ENCODE measurements at places on chromosomes 12 and 14. TPM values are rescaled to one million over a fixed set of nuclear protein-coding genes. Genes with fewer than 3 reads are reported as not detected.
A peak's percentile ranks its signal among the peaks of the same experiment; 100 is the strongest.

The TMEM52B gene
- total RNA-seq = not detected

The LBHD2 gene
- total RNA-seq = not detected

- no peaks in the 10 kb centered on the region for H3K27me3 ChIP-seq
- H3K4me1 ChIP-seq = no peaks in the 10 kb centered on the region
- H3K27ac ChIP-seq = no peak overlapping the region
Measured at GRCh38 chr12:69000540-69001243, 67.7 kb upstream of the CPM start.

DNA sequence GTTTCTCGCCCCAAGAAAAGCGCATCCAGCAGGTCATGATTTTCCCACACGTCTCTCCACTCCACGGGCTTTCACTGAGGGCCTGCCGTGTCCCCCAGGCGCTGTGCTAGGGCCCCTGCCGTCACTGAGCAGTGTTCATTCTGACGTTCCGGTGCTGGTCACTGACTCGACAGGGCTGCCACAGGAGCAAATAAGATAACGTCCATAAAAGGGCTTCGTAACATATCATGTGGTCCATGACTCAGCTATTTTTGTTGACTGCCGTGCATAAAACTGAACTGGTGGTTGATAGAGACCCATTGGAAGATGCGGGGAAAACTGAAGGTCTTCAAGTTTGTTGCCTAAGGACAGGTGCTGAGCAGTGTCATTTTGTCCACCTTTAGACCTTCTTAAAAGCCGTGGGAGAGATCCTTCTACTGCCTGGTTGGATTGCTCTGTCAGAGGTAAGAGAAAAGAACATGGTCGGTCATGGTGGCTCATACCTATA, 46.3 kb downstream of the ADGRD1 start:
- peaks cover 20% of the 10 kb centered on the region for H3K36me3 ChIP-seq
- no peak overlapping the region for H3K27ac ChIP-seq
- H3K4me1 ChIP-seq = no peaks in the 10 kb centered on the region
- H3K27me3 ChIP-seq = no peaks in the 10 kb centered on the region

DNA sequence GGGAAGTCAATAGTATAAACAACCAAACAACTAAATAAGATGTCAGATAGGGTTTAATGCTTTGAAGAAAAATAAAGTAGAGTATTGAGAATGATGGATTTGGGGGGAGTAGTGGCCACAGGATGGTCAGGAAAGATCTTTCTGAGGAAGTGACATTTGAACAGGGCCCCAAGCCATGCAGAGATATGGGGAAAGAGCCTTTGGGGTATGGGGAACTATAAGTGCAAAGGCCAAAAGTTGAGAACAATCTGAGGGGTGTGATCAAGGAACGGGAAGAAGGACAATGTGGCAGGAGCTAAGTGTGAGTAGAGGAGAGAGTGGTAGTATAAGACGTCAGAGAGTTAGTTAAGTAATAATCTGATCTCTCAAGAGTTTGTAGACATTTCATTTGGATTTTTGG, 1.3 kb downstream of the MRPS35 start:
- H3K36me3 ChIP-seq = peaks cover 17% of the 10 kb centered on the region
- DNase-seq = no peak

DNA sequence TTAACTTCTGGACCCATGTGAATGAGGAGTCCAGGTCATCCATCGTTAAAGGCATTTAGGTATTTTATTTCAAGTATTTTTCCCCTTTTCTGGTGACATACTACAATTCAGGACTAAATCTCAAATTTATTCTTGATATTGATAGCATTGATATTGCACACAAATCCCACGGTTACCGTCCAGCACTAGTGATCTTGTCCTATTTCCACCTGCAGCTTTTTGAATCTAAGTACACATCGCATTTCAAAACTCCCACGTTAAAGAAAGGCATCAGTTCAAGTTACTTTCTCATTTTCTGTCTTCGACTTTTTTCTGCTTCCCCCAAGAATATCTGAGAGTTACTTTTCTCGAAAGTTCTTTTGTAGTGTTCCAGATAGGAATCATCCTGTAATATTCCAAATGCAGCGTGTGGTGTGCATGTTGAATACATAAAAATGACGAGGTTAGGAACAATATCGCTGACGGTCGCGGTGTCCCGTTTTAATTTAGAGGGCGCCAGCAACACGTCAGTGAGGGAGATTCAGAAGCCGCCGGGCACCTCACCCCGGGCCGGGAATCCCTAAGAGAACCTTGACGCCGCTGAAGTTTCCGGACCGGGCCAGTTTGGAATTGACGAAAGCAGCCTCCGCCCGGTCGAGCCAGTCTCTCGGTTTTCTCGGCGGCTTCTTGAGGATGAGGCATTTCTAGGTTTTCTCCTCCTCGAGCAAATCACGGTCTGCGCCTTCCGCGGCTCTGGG, 569 bp upstream of the RGS6 start:
- H3K27me3 ChIP-seq = peaks cover 18% of the 10 kb centered on the region
- peaks cover 15% of the 10 kb centered on the region for H3K4me1 ChIP-seq
- peak overlapping the region; percentile 48 for H3K4me3 ChIP-seq

GRCh38 chr14:45811155-45811554, 558.2 kb upstream of the MIS18BP1 start:
- H3K36me3 ChIP-seq = no peaks in the 10 kb centered on the region
- DNase-seq = no peak
- no peak overlapping the region for H3K27ac ChIP-seq
- no peak overlapping the region for H3K4me3 ChIP-seq
- no peaks in the 10 kb centered on the region for H3K27me3 ChIP-seq

- H3K4me1 ChIP-seq = peaks cover 7% of the 10 kb centered on the region
- no peak overlapping the region for H3K27ac ChIP-seq
- no peaks in the 10 kb centered on the region for H3K27me3 ChIP-seq
Measured at GRCh38 chr14:55446127-55446736, 5.8 kb upstream of the TBPL2 start.

- H3K4me1 ChIP-seq = no peaks in the 10 kb centered on the region
- no peaks in the 10 kb centered on the region for H3K27me3 ChIP-seq
- no peaks in the 10 kb centered on the region for H3K36me3 ChIP-seq
- no peak overlapping the region for H3K27ac ChIP-seq
Measured at GRCh38 chr12:130846369-130846768, 7.3 kb upstream of the STX2 start.

- peaks cover 22% of the 10 kb centered on the region for H3K27me3 ChIP-seq
Measured at GRCh38 chr14:25134184-25134583, 84.2 kb upstream of the STXBP6 start.

The AP4S1 gene
- 5.0 TPM for total RNA-seq

- no peaks in the 10 kb centered on the region for H3K27me3 ChIP-seq
- H3K4me1 ChIP-seq = peaks cover 12% of the 10 kb centered on the region
- H3K36me3 ChIP-seq = no peaks in the 10 kb centered on the region
- peak overlapping the region; percentile 41 for H3K4me3 ChIP-seq
Measured at GRCh38 chr12:46126050-46126727, 135.8 kb upstream of the SCAF11 start.

The SCNN1A gene
- 2.1 TPM for total RNA-seq

GRCh38 chr12:76284816-76285750, 63.1 kb downstream of the BBS10 start:
- no peak overlapping the region for H3K4me3 ChIP-seq
- H3K27ac ChIP-seq = no peak overlapping the region
- no peaks in the 10 kb centered on the region for H3K36me3 ChIP-seq
- no peaks in the 10 kb centered on the region for H3K4me1 ChIP-seq

DNA sequence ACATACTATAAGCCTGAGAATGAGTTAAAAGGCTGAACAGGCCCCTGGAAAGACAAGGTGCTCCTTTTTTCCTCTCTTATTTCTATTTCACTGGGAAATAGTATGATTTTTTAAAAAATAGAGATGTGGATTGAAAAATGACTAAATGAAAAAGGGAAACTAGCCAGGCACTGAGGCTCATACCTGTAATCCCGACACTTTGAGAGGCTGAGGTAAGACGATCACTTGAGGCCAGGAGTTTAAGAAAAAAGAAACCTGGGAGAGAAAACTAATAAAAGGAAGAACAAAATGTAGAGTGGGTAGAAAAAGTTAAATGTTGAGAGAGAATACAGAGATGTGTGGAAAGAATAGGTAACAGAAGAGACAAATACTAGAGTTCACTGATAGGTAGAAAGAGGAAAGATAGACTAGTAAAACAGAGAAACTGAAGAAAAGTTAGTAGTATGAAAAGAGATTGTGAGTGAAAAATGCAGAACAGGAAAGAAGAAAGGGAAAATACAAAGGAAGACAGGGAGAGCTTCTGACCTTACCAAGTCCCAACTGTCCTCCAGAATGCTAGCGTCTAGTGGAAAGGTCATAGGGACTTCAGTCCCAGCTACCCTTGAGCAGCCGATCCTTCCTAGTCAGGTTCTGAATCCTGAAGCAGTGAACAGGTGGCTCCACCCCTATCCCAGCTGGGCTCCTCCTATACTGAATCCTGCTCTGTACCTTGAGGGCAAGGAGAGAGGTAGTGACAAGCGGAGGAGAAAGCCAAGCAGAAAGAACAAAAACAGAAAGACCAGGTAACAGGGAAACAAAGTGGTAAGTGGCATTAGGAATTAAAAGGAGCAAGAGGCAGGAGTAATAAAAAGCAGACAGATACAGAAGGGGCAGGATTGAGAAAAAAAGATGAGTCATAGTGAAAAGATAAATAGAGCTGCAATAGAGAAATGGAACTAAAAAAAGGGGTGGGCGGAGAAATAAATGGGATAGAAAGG, 7.3 kb downstream of the TMEM116 start:
- H3K36me3 ChIP-seq = no peaks in the 10 kb centered on the region
- DNase-seq = no peak
- H3K27me3 ChIP-seq = no peaks in the 10 kb centered on the region
- no peak overlapping the region for H3K4me3 ChIP-seq

DNA sequence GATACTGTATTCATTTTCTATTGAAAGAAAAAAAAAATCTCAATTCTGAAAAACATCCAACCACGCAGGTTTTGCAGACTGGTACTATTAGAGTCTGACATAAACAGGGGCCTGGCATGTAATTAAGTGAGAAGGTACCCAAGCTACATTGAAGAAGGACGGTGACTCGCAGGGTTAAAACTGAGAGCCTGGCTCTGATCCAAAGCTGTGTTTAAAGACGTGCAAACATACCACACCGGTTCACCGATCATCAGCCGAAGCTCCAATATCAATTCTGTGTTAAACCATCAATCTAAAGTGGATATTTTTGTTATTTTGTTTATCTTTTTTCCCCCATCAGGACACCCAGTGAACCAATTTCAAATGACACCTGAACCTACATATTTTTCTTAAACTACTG, 108.1 kb upstream of the DIO3 start:
- H3K27me3 ChIP-seq = no peaks in the 10 kb centered on the region
- H3K4me1 ChIP-seq = peaks cover 2% of the 10 kb centered on the region
- no peaks in the 10 kb centered on the region for H3K36me3 ChIP-seq
- no peak overlapping the region for H3K4me3 ChIP-seq

DNA sequence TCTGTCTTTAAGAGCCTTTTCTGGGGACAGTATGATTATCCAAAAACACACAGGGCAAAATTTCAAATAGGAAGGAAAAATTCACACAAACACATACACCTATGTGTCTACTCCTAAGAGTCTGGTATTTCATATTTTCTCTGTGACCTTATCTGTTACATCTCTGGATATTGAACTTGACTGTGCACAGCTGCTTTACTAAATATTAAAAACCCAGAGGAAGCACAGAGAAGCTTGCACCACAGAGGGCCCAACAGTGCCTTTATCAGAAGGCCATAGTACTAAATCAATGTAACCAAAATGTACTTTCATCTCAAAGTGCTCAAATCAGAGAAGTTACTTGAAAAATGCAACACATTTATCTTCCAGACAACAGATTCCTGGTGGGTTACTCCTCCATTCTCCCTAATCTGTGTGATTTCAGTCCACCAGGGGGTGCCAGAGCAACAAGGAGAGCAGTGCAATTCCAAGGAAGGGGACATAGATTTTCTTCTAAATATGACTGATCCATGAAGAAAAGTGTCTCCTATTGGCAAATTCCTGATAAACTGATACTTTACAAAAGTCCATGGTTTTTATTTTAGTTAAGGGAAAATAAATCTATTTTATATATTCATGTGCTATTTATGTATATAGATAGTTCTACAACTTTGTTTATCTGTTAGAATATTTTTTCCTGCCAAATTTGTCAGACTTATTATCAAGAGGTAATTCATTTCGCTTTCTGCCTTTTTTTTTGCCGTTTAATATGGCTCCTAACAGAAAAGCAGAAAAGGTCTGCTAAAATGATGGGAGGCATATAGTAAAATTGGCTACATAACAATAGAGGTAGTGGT, 617.6 kb downstream of the LRFN5 start:
- H3K36me3 ChIP-seq = no peaks in the 10 kb centered on the region
- H3K27me3 ChIP-seq = no peaks in the 10 kb centered on the region
- H3K4me1 ChIP-seq = no peaks in the 10 kb centered on the region
- DNase-seq = no peak
- H3K27ac ChIP-seq = no peak overlapping the region

- no peak overlapping the region for H3K27ac ChIP-seq
- no peaks in the 10 kb centered on the region for H3K36me3 ChIP-seq
- H3K4me3 ChIP-seq = no peak overlapping the region
- no peak for DNase-seq
- peaks cover 4% of the 10 kb centered on the region for H3K4me1 ChIP-seq
Measured at GRCh38 chr14:100729982-100730381, 3.3 kb downstream of the DLK1 start.

GRCh38 chr12:6868211-6869048, 1.1 kb downstream of the TPI1 start:
- H3K4me3 ChIP-seq = peak overlapping the region; percentile 80
- peaks cover 21% of the 10 kb centered on the region for H3K36me3 ChIP-seq
- no peaks in the 10 kb centered on the region for H3K27me3 ChIP-seq
- peak overlapping the region; percentile 99 for H3K27ac ChIP-seq
- no peak for DNase-seq
- peaks cover 51% of the 10 kb centered on the region for H3K4me1 ChIP-seq

DNA sequence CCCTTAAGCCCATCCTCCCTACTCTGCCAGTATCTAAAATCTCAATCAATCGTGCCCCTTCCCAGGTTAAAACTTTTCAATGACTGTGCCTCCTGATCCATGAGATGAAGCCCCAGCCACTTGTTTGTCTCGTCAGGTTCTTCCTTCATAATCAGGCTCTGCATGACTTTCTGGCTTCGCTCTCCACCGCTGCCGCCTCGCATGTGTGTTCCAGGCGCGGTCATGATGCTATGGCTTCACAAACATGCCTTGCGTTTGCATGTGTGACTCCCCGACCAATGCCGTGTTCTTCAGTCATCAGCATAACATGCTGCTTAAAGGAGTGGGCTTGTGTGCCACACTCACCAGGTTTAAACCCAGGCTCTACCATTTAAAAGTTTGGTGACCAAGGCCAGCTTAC, 5.0 kb upstream of the C1RL start:
- DNase-seq = no peak
- no peak overlapping the region for H3K27ac ChIP-seq
- H3K4me3 ChIP-seq = no peak overlapping the region
- H3K36me3 ChIP-seq = no peaks in the 10 kb centered on the region
- peaks cover 34% of the 10 kb centered on the region for H3K4me1 ChIP-seq

The CELA1 gene
- total RNA-seq = not detected

The BCL11B gene
- 0.34 TPM for total RNA-seq

- no peak overlapping the region for H3K27ac ChIP-seq
- no peaks in the 10 kb centered on the region for H3K4me1 ChIP-seq
- H3K27me3 ChIP-seq = no peaks in the 10 kb centered on the region
- no peak overlapping the region for H3K4me3 ChIP-seq
- DNase-seq = no peak
Measured at GRCh38 chr14:105581551-105582341, 55.4 kb downstream of the TMEM121 start.

Measured in esophagus muscularis mucosa (tissue), 4 donors.